ENCODE measurements at places on chromosomes 2 and 18. TPM values are rescaled to one million over a fixed set of nuclear protein-coding genes. Genes with fewer than 3 reads are reported as not detected.

ATP6V1B1 gene
- polyA plus RNA-seq: 67.2 TPM

CTAGE1 gene
- 0.06 TPM for polyA plus RNA-seq

PDE11A gene
- polyA plus RNA-seq: 8.1 TPM

GKN2 gene
- not detected for polyA plus RNA-seq

SLC40A1 gene
- polyA plus RNA-seq: 124 TPM

CGREF1 gene
- 6.4 TPM for polyA plus RNA-seq

DNA sequence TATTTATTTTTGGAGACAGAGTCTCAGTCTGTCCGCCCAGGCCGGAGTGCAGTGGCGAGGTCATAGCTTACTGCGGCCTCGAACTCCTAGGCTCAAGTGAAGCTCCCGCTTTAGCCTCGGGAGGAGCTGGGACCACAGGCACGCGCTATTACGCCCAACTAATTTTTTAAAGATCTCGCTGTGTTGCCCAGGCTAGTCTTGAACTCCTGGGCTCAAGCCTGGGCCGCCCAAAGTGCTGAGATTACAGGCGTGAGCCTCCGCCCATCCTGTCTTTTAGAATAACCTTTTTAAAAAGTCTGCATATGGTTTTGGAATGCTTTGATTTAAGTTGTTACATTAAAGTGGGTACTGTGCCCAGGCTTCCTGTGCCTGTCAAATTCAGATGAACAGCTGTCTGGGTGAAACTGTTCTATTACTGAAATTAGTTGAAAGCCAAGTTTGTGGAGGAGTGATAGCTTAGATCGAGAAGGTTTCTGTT is 944 bp downstream of the RAB3GAP1 start:
- no peak for DNase-seq

- no peak for DNase-seq
These were observed 87.4 kb upstream of the SP3 start for GRCh38 chr2:174052584-174052976.

DNA sequence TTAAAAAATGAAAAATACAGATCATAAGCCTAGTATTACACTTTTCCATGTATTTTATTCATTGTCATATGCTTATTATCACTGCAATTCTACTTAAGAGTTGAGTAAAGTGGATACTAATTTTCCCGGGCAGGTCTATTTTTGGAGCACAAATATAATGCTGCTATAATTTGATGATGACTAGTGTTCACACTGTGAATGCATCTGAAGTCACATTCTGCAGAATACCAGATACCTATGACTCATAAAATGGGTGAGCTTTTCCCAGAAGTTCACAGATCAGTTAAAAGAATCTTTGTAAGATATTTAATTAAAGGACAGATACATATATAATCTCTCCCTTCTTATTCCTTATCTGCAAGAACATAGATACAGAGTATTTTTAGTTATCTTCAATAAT is 79.8 kb upstream of the MC4R start:
- DNase-seq: no peak

- no peak for DNase-seq
These were observed 12.9 kb downstream of the ID2 start for GRCh38 chr2:8694737-8695136.

DNA sequence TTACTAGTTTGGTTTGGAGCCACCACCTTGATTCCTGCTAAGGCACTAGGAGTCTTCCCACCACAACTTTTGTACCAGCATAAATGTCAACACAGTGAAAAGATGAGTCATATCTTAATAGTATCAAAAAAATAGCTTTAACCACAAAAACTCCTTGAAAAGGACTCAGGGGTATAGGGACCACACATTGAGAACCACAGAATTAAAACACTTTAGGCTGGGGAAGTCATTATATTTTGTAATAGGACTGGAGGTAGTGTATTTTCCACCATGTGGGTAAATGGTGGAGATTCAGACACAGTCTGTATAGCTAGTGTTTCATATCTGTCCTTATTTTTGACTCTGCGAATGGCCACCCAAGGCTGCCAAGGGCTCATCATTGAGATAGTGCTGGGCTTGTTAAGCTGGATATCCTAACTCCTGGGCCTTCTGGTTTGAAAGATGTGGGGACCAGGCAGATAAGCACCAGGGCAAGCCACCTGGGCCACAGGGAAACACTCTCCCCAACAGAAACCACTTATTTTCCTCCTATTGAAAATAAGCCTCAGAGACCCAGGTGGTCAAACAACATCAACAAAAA is 19.1 kb upstream of the FHL2 start:
- no peak for DNase-seq

DNA sequence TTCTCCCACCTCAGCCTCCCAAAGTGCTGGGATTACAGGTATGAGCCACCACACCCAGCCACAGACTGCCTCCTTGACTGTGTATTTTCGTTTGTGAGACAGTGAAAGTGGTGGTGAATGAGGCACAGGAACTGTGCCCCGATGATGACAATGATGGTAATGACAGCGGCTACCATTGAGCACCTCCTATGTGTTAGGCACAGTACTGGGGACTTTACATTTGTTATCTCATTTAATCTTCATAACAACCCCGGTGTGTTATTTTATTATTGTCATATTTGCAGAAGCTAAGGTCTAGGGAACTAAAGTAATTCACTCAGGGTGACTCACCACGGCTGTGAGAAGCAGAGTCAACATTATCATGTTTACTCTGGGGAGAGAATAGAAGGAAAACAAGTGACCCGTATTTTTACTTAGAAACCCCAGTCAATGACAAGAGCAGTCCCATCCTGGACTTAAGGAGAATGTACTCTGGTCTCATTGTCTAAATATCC is 77.6 kb upstream of the ALPP start:
- DNase-seq: no peak

DNA sequence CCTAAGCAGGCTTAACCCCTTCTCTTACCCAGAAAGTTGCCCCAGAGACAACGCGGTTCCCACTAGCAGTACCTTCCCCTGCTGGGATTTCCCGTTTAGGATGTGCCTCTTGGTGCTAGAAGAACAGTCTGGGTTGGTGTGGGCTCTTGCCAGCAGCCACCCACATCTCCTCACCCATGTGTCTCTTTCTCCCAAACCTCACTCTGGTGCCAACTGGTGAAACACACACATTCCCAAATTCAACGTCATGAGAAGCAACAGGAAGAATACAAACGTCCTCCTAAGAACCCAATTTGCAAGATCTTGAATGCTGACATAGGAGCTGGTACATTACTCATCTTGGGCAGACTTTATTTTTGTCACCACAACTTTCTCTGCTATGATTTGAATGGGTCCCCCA is 36.2 kb downstream of the DIPK1C start:
- no peak for DNase-seq

GRCh38 chr2:65370387-65371073 is 61.9 kb downstream of the SPRED2 start:
- no peak for DNase-seq

DNA sequence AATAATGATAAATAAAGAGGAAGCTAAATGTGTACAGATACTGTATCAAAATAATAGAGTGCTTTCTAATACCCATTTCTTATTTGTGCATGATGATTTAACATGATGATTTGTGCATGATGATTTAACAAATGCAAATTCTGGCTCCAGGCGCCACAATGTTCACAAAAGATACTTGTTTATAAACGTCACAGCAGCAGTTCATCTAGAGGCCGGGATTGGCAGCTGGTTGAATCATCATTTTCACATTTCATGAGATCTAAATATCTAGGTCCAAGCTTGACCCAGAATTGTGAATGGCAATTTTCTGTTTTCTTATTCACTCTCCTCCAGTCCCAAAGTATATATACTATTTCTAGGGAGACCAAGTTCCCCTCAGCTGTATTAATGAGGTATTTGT is 322.0 kb downstream of the SUCLG1 start:
- DNase-seq: no peak

- no peak for DNase-seq
These were observed 43.5 kb upstream of the CD28 start for GRCh38 chr2:203662951-203663350.

DNA sequence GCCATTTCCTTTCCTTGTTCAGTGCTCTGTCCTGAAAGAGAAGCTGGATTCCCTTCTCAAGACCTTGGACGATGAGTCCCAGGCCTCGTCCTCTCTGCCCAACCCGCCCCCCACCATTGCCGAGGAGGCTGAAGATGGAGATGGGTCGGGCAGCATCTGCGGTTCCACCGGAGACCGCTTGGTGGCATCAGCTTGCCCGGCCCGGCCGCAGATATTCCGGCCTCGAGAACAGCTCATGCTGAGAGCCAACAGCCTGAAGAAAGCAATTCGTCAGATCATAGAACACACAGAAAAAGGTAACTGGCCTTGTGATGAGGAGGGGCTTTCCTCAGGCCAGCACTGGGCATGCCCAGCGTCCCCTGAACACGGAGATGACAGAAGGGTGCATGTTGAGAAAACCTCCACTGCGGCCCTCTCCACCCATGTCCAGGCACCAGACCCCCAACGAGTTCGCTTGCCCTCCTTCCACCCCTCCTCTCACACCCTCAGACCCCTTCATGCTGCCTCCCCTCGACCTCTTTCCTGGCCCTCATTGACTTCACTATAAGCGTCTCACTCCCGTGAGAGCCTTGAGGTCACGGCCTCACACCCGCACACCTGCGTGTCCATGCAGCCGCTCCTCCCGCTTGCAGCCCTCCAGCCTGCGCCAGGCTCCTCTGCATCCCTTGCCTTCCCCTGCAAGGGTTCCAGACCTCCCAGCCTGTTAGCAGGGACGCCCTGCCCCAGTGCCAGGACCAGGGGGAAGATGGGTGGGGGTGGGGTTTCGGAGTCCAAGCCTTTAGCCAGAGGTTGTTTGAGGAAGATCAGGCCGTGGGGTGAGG is 95.0 kb downstream of the DGKD start:
- no peak for DNase-seq

GRCh38 chr2:229124136-229124535 is 147.0 kb downstream of the PID1 start:
- peak; percentile 28 for DNase-seq

DNA sequence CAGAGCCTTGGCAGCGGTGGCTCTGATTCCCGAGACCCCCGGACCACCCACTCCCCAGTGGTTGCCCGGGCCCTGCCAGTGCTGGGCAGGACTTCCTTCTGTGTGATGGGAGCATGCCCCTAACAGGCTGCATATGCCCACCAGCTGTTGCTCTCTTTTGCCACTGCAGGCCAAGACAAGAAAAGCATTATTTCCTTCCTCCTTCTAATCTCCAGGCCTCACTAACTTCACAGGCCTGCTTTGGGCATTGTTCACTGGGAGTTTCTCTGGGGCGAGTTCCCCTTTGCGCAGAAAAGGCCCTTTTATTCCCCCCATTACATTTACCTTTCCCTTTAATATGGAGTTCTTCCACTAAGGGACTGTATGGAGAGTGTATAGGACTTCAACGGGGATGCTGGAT is 249.1 kb upstream of the SIX2 start:
- no peak for DNase-seq

DNA sequence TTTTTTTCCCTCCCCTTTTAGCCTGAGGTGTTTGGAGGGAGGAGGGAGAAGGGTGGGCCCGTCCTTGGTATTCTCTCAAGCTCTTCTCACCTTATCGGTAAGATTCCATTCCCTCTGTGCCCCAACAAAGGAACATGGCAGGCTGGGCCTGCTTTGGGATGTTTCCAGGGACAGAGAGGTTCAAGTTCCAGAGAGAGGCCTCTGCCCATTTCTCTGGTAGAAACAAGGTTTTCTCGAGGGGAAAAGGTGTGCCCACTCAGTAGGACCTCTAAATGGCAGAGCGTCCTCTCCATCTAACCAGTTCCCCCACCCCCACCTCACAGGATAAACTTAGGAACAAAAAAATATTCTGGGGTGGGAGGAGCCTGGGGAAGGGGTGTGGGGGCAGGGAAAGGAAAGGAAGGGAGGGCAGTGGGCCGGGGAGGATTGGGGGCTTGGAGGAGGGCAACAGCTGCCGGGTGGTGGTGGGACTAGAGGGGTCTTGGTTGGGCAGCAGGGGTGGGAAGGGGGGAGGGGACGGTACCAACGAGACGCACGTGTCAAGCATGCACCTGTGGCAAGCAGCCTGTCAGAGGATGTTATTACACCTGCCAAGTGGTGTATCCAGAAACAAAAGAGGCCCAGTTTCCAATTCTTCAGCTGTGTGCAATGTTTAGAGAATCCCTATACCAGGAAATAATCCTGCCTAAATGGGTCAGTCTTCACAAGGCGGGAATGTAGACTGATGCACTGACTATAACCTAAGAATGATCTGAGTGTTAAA is 2.1 kb downstream of the PCBP1 start:
- no peak for DNase-seq

DNA sequence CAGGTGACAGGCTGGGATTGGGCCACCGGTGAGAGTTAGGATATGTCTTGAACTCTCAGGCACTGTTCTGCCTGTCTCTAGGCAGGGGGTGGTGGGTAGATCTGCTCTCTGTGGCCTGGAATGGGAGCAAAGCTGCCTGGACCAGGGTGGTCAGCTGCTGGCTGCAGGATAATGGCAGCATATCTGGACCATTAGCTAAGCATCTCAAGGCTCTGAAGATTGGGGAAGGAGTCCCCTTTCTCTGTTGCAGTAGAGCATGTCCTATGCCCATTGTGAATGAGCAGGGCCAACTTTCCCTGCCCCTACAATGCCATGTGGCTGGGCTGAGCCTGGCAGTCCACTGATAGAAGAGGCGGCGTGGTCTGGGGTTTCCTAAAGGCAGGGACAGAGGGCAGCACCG is 34.6 kb downstream of the LOXHD1 start:
- DNase-seq: no peak

- no peak for DNase-seq
These were observed 308.3 kb upstream of the SLC8A1 start for GRCh38 chr2:40760071-40760666.

DNA sequence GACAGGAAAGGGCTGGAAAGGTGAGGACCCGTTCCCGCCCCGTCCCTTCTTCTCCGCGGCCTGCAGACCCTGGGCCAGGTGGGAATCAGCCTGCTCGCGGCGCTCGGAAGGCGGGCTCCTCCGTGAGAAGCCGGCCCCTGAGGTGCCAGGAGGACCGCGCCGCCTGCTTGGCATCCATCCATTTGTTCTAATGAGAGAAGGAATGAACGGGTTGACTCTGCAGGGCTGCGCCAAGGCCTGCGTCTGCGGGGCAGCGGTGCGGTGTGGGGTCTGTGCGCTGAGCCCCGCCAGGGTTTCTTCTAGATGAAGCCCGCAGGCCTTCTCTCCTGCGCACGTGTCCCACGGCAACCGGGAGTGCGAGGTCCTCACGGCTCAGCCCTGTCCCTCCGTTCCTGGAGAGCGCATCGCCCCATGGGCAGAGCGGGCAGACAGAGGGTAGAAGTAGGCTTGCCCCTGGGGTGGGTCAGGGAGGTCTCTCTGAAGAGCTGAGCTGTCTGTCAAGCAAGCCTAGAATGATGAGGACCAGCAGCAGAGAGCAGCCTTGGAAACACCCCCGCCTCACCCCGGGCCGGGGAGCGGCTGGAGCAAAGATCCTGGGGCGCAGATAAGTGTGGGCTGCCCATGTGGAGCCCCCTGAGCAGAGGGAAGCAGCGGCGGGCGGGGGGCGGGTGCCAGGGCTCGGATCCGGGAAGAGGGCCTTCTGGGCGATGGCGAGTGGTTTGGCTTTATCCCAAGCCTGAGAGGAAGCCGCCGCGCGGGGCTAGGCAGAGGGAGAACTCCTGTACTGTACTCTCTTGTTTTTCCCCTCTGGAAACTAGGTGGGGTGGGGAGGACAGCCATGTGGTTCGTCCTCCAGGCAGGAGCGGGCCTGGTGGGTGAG is 27.9 kb upstream of the HS6ST1 start:
- no peak for DNase-seq

GRCh38 chr2:6011921-6012320 is 319.7 kb downstream of the SOX11 start:
- no peak for DNase-seq
